ENCODE measurements at places on chromosomes 7 and 10.

GRCh38 chr7:20200971-20201370, 16.2 kb downstream of the MACC1 start:
- DNase-seq, result no peak

- no peak for DNase-seq
Measured at GRCh38 chr7:55558962-55559920, 13.1 kb downstream of the VOPP1 start.

GRCh38 chr10:119872860-119873681, 428 bp upstream of the MCMBP start:
- DNase-seq, result peak; percentile 28

- no peak for DNase-seq
Measured at GRCh38 chr10:53256623-53257022, 484.0 kb upstream of the MBL2 start.

DNA sequence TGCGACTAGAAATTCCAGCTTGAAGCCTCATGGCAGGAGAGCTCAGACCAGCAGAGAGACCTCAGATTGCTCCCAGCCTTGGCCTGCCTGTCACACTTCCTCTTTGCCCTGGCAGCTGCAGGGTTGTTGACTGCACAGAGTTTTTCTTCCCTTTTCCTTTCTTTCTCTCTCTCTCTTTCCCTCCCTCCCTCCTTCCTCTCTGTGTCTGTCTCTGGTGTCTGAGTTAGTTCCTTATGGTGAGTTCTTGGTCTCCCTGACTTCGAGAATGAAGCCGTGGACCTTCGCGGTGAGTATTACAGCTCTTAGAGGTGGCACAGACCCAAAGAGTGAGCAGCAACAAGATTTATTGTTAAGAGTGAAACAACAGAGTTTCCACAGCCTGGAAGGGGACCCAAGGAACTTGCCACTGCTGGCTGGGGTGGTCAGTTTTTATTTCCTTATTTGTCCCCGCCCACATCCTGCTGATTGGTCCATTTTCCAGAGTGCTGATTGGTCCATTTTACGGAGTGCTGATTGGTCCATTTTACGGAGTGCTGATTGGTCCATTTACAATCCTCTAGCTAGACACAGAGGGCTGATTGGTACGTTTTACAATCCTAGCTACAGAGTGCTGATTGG, 266.3 kb downstream of the RPS24 start:
- no peak for DNase-seq

GRCh38 chr10:2744547-2745200, 322.7 kb upstream of the PFKP start:
- DNase-seq, result no peak

- no peak for DNase-seq
Measured at GRCh38 chr10:84837041-84837812, 508.8 kb downstream of the CCSER2 start.

DNA sequence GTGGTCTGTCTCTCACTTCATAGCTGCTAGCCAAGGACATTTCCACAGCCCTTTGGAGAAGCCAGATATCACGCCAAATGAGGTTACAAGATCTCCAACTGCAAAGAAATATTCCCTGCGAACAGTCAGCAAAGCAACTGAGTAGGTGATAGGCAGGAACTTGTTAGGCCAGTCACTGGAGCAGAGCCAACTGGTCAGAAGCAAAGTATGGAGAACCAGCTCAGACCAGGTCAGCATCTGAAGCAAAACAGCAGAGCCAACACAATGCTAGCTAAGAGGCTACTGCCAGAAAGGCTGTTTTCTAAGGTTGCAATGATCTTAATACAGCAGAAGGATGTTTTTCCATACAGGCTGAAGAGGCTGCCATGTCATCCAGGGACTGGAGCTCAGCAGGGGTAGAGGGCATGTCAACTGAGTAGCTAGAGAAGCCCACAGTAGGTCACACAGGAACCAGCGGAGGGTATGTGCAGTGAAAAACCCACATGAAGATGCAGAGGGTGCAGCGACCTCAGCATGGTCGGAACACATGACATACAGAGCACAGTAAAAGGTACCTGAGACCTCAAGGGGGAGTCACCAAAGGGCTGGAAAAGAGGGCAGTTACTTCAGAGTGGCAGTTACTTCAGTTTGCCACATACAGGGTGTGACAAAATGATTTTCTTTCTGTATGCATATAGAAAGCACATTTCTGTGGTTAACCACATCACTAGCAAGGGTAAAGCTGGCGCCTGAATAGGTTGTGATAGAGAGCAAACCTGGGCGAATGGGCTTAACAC, 8.9 kb downstream of the SEC31B start:
- DNase-seq, result no peak

GRCh38 chr7:91292506-91292905, 28.3 kb downstream of the FZD1 start:
- DNase-seq, result no peak

- DNase-seq, result no peak
Measured at GRCh38 chr7:33547880-33548279, 357.5 kb upstream of the BMPER start.

DNA sequence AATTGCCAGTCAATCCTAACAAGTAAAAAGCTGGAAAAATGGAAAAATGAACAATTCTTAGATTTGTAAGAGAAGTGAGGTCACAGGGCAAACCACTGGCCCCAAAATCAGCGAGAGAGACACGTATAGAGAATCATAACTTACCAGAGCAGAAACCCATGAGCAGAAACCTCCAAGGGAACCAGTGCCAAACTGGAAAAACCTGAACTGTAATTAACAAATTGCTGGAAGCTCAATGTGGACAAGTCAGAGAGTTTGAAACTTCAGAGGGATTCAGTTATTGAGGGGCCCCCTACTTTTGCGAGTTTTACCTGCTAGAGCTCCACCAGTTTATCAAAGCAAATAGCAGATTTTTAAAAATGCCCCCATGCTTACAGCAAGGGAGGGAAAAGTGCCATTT, 119.0 kb downstream of the C7orf25 start:
- no peak for DNase-seq

- DNase-seq, result no peak
Measured at GRCh38 chr10:3000048-3000447, 67.3 kb upstream of the PFKP start.

DNA sequence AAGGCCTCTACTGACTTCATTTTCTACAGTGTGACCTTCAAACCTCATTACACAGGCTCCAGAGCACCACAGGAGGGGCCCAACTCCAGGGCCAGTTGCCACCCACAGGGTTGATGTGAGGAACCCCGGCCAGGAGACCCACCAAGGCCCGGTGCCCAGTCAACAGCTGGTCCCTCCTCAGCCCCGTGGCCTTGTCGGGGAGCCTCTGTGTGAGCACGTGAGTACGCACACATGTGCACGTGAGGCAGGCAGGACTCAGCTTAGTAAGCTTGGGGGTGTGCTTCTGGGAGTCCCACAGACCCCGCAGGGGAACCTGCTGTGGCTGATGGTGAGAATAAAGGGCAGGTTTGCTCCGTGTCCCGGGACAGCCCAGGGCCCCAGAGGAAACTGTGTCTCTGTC, 104.5 kb downstream of the VIPR2 start:
- DNase-seq, result no peak

DNA sequence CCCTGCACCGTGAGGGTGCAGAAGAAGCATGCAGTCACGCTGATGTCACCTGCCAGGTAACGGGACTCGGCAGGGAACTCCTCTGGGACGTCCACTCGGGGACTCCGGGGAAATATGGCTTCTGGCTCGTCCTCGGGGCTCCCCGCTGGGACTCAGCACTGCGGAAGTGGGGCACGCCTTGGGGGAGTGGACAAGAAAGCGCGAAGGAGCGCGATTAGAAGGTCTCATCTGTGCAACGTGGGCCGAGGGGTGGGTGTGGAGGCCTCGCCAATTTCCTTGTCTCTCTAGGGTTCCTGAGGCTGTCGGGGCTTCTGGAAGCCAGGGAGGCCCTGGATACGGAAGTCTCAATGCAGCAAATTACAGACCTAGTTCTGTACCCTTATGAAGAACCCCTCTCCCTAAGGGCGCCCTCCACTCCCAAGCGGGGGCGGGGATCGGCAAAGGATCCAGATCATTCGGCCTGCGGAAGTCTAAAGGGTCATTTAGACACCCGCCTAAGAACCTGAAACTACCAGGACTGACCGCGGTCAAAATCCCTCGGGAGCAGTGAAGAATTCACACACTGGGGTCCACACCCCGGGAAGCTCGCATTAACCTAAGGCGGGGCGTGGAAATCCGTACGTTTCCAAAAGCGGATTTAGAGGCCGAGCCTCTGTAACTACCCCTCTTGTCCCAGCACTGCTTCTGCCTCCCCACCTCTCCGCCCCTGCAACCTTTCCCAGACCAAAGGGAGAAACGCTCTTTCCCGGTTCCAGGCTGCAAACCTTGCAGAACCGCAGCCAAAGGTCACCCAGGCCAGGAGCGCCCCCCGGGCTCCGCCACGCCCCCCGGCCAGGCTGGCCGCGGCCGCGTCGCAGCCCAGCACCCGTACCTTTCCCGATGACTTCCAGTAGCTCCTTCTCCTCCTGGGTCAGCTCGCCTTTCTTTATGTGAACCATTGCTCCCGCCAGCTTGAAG, 640 bp downstream of the ANKMY2 start:
- DNase-seq, result no peak

- no peak for DNase-seq
Measured at GRCh38 chr7:149495785-149496641, 1.6 kb downstream of the ZNF746 start.

- no peak for DNase-seq
Measured at GRCh38 chr7:118657391-118658005, 433.0 kb downstream of the ANKRD7 start.

- no peak for DNase-seq
Measured at GRCh38 chr7:98034081-98035035, 44.4 kb upstream of the OCM2 start.

- DNase-seq, result no peak
Measured at GRCh38 chr7:29596593-29597178, 33.1 kb downstream of the PRR15 start.

- no peak for DNase-seq
Measured at GRCh38 chr10:11608159-11609013, 3.1 kb downstream of the USP6NL start.

- DNase-seq, result no peak
Measured at GRCh38 chr7:17654940-17655339, 285.4 kb downstream of the SNX13 start.

GRCh38 chr7:12229046-12229445, 18.0 kb downstream of the TMEM106B start:
- DNase-seq, result no peak

GRCh38 chr10:78464856-78465267, 431.2 kb downstream of the RPS24 start:
- no peak for DNase-seq

Data from esophagus squamous epithelium (tissue), 5 donors.